WTC11 (cell line): ENCODE measurements at places on chromosomes 2 and 18. TPM values are rescaled to one million over a fixed set of nuclear protein-coding genes. Genes with fewer than 3 reads are reported as not detected.

The ADAM23 gene
- total RNA-seq = 24.3 to 26.0 TPM (median 24.6 TPM) in 3 replicates

The ARHGEF4 gene
- 18.1 to 21.8 TPM (median 19.5 TPM) in 3 replicates for total RNA-seq

DNA sequence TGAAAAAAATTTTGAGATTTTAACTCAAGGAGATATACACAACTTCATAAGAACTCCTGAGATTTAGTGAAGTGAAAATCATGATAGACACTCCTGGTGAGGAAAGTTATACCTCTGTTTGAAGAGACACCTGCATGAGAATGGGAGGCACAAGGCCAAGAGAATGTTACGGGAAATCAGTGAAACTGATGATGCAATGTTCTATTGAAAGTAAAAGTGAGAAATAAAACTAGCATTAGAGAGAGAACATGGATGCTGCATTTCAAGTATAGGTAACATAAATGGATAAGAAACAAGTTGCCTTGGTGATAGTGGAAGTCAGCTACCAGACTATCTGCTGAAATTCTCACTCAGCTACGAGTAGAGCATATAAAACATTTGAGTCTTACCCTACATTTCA is 562.1 kb upstream of the FANCL start:
- H3K4me1 ChIP-seq = peaks cover 22% of the 10 kb centered on the region
- H3K27ac ChIP-seq = no peak overlapping the region
- no peak for DNase-seq
- no peaks in the 10 kb centered on the region for H3K27me3 ChIP-seq

GRCh38 chr2:141029428-141030078 is 1101.3 kb downstream of the LRP1B start:
- H3K27ac ChIP-seq = 0 out of 2 replicates have a peak overlapping the region, but pooled peaks have one; percentile 41
- peak; percentile 15 for DNase-seq
- H3K4me3 ChIP-seq = no peak overlapping the region
- peaks cover 18% of the 10 kb centered on the region for H3K4me1 ChIP-seq

- peaks cover 11% of the 10 kb centered on the region for H3K4me1 ChIP-seq
- H3K27ac ChIP-seq = no peak overlapping the region
- peaks cover 42% of the 10 kb centered on the region for H3K36me3 ChIP-seq
- peaks cover 11% of the 10 kb centered on the region; the same call in 1 of the 2 replicates for H3K27me3 ChIP-seq
- no peak for DNase-seq
Measured at GRCh38 chr2:100358554-100358953, 36.3 kb upstream of the LONRF2 start.

- peaks cover 29% of the 10 kb centered on the region for H3K4me1 ChIP-seq
- H3K4me3 ChIP-seq = no peak overlapping the region
- no peak for DNase-seq
- H3K36me3 ChIP-seq = no peaks in the 10 kb centered on the region
Measured at GRCh38 chr2:140786585-140786984, 1344.2 kb downstream of the LRP1B start.

DNA sequence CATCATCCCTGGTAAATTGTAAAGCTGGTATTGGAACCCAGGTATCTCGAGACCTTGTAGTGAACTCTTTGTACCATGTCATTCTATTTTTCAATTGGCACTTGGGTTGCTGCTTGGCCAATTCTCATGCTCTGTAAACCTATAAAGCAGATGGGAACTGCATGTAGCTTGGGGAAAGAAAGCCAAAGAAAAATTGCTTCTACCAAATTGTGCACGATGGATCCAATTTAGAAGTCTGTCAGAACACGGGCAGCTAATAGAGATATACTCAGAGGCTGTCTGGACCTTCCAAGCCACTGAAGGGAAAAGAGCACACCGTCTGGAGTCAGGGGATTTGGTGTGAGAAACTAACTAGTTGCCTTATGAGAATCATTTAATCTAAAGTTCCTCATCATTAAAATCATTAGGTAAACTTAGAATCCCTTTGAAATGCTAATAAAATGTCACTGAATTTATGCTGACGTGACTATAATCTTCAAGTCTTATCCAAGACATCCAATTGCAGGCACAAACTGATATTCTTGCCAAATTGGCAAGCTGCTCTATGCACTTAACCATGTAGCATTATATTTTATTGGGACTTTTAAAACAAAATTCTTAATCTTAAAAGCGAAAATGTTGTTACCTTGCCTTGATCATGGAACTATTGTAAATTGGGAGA is 206.8 kb downstream of the DCC start:
- H3K4me1 ChIP-seq = no peaks in the 10 kb centered on the region; the same call in 1 of the 2 replicates
- DNase-seq = no peak
- H3K27me3 ChIP-seq = no peaks in the 10 kb centered on the region
- H3K36me3 ChIP-seq = no peaks in the 10 kb centered on the region
- H3K27ac ChIP-seq = no peak overlapping the region
- no peak overlapping the region for H3K4me3 ChIP-seq

DNA sequence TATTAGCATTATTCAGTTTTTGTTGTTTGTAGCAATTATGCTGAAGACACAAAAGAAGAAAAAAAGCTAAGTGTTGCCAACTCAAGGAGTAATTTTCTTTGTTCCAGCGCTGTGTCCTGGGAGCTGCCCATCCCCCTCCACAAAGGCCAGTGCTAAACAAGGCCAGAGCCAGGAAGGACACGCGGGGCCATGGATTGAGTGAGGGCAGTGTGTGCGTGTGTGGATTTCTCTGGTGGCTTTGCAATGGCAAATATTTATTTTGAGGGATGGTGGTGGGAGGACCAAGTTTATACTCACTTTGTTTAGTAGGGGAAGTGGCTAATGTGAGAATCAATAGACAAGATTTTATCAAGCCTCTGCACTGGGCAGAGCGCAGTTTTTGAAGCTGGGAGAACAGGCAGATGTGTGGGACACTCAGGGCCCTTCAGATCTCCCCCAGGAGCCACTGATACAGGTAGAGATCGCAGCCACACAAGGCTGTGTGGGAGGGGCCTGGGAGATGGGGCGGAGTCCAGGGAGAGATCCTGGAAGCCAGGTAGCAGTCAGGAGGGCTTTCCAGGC is 11.4 kb downstream of the AGAP1 start:
- peaks cover 78% of the 10 kb centered on the region for H3K4me1 ChIP-seq
- no peak overlapping the region; the same call in 1 of the 2 replicates for H3K4me3 ChIP-seq
- H3K27me3 ChIP-seq = no peaks in the 10 kb centered on the region
- DNase-seq = peak; percentile 60

GRCh38 chr18:80106482-80107051 is 2.5 kb upstream of the ADNP2 start:
- H3K36me3 ChIP-seq = peaks cover 5% of the 10 kb centered on the region
- peak overlapping the region; percentile 0; the same call in 1 of the 2 replicates for H3K27ac ChIP-seq
- peaks cover 55% of the 10 kb centered on the region for H3K4me1 ChIP-seq
- no peak overlapping the region for H3K4me3 ChIP-seq
- H3K27me3 ChIP-seq = no peaks in the 10 kb centered on the region

- H3K27ac ChIP-seq = no peak overlapping the region
- no peaks in the 10 kb centered on the region for H3K36me3 ChIP-seq
- H3K4me3 ChIP-seq = no peak overlapping the region
- no peak for DNase-seq
Measured at GRCh38 chr18:24949908-24950307, 402.1 kb downstream of the ZNF521 start.

DNA sequence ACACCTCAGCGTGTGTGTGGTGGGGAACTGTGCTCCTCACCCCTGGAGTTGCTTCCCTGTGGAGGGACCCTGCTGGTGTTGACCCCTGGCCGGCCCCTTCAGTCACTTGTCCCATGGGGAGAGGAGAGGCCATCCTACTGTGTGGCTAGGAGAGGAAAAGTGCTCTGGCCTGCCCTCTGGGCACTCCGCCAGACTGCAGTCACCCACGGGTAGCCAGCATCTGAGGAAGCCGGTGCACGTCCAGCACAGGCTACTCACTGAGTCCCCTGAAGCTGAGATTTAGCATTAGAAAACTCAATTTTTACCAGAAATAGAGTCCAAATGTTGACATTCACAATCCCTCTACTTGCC is 211.5 kb upstream of the RAB6C start:
- no peak overlapping the region for H3K4me3 ChIP-seq
- no peak for DNase-seq
- H3K4me1 ChIP-seq = no peaks in the 10 kb centered on the region
- no peaks in the 10 kb centered on the region for H3K27me3 ChIP-seq
- H3K27ac ChIP-seq = no peak overlapping the region

GRCh38 chr18:74040008-74040407 is 107.6 kb downstream of the FBXO15 start:
- DNase-seq = no peak
- no peak overlapping the region for H3K4me3 ChIP-seq
- H3K27ac ChIP-seq = no peak overlapping the region
- peaks cover 2% of the 10 kb centered on the region; the same call in 1 of the 2 replicates for H3K36me3 ChIP-seq
- H3K27me3 ChIP-seq = no peaks in the 10 kb centered on the region
